Activated T-cell treated with anti-CD3 and anti-CD28 coated beads, Interleukin-2, amount 50 U/mL, for 72 hours (primary cell): ENCODE measurements at places on chromosomes 7 and 10.

GRCh38 chr7:55306331-55306730 lies 58.8 kb upstream of the LANCL2 start:
- no peak for DNase-seq

DNA sequence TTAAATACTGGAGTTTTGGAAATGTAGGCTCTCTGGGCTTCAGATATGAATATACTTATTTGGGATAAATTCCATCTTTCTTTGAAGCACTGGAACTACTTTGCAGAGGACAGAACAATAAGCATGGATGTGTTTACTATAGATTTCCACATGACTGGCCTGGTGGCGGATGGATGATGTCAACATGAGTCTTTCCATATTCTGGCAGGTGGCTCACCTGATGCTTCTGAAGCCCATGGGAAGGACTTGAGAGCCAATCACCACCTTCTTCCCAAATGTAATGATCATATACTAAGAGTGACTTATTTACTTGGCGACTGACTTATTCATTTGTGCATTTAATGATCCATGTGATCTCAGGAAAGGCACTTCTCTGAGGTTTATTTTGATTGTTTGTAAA lies 110.5 kb downstream of the FANK1 start:
- DNase-seq: no peak

DNA sequence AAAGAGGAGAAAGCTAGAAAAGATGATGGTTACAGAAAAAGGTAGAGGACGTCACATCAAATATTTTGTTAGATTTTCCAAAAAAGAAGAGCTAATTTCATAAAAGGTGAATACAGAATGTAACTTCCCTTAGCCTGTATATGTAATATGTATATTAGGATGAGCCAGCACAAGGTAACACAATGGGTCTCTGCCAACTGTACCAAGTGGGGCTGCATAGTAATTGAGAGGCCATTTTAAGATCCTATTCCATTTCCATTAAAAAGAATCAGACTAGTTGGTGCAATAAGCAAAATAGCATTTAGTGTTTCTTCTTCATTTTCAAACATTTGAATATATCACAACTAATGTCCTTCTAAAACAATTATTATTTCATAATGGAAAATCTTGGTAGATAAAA lies 134.6 kb downstream of the SEMA3A start:
- no peak for DNase-seq

DNA sequence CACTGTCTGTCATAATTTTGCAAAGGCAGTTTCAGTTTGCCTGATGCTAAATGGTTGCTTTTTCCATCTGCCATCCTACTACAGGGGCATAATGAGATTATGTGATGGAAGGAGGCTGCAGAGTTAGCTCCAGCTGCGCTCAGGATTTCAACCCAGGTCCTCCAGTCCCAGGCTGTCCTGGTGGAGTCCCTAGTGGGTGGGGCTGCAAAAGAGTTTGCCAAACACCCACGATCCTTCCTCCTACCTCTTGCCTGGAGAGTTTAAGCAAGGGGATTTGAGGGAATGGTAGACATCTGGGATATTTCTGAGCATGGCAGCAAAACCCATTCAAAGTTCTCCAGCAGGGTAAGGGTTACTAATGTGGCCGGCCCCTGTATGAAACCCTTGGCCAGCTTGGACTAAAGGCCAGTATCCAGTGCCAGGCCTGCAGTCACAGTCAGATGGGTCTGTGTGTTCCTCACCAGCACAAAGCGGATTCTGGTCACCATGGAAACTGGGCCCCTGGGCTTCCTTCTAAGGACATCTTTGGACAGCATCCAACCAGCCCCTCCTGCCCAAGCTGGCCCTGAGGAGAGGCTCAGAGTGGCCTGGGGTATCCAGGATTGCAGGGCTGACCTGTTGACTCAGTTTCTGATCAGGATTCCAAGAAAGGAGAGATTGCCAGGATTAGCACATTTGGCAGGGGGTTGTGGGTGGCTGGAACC lies 42.7 kb upstream of the CHST3 start:
- DNase-seq: no peak
